ENCODE measurements at places on chromosomes 7 and 10. TPM values are rescaled to one million over a fixed set of nuclear protein-coding genes. Genes with fewer than 3 reads are reported as not detected.

Gene CYP3A7
- 0.31 TPM for total RNA-seq

Gene CHPF2
- total RNA-seq: 24.4 TPM

Gene AKR1C8
- not detected for total RNA-seq

Gene SLC26A5
- total RNA-seq: 0.31 TPM

Gene SYCE1
- 2.2 TPM for total RNA-seq

Gene GLI3
- total RNA-seq: 16.3 TPM

Measured in parietal lobe (tissue), 2 donors.